Muscle of leg (tissue), 16 donors: ENCODE measurements at places on chromosomes 16 and 17.
A peak's percentile ranks its signal among the peaks of the same experiment; 100 is the strongest.

DNA sequence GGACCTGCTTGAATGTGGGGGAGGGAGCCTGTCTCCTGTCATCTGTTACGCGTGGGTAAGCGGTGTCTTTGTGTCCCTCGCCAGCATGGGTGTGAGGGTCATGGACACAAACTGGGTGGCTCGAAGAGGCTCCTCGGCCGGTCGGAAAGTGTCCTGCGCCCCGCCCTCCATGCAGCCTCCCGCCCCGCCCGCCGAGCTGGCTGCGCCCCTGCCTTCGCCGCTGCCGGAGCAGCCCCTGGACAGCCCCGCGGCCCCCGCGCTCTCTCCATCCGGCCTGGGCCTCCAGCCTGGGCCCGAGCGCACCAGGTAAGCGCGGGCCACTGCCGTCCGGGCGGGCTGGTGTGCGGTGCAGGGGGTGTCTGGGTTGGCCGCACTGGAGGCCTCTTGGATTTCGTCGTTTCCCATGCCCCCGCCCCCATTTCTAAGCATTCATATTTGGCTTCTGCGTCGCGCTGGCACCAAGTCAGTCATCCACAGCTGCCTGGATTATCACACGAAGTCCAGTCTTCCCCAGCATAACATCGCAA is 43.8 kb downstream of the ELAC2 start:
- peak; percentile 73 for DNase-seq

DNA sequence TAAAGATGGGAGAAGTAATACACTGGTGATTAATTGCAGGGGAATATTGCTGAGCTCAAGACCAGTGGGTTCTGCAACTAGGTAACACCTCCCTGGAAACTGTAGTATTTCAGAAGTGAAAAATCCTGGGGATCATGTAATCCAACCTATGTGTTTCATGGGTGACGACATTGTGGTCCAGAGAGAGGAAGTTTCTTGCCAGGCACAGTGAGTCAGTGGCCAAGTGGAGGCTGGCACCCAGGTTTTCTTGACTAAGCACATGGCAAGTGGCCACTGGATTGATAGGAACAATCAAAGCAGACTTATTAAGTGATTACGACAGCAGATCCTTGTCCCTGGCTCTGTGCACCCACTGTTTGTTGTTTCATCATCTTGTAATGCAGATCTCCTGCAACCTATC is 14.6 kb upstream of the CIITA start:
- no peak for DNase-seq

DNA sequence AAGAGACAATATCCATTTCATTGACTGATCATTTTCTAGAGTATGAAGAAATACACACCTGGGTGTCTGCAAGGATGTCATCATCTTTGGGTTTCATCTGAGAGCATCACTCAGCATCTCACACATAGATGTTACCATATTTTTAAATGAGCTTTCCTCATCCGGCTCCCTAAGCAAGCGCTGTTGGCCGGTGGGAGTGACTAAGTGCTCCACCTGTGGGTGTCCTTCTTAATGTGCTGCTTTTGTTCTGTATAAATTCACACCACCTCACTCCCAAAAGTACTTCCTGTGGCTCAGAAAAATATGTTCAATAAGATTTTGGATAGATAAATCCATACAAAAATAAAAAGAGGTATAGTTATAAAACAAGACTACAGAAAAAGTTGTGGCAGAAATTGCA is 7.4 kb downstream of the SSTR2 start:
- no peak for DNase-seq

- peak; percentile 56 for DNase-seq
Observed at GRCh38 chr16:53913920-53914319, 210.0 kb downstream of the FTO start.

- DNase-seq, result no peak
Observed at GRCh38 chr16:22093996-22094395, 1.7 kb downstream of the VWA3A start.

- no peak for DNase-seq
Observed at GRCh38 chr17:1967213-1967612, 57.9 kb downstream of the RTN4RL1 start.

- peak; percentile 97 for DNase-seq
Observed at GRCh38 chr16:85220125-85220839, 108.0 kb upstream of the CIBAR2 start.

DNA sequence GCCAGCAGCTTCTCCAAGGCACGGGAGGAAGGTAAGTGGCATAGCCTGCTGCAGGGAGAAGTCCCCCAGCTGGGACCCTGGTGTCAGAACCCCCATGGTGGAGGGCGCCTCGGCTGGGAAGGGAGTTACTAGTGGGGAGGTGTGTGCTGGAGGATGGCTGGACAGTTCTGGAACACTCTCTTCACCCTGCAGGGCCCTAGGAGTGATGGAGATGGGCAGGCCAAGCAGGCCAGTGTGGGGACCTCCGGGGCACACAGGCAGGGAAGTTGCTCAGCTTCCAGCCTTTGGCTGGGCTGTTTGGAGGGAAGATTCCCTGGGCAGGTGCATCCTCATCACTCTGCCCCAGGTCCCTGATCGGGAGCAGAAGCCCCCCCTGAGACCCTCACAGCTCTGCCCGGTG is 696 bp downstream of the C17orf99 start:
- DNase-seq, result no peak

DNA sequence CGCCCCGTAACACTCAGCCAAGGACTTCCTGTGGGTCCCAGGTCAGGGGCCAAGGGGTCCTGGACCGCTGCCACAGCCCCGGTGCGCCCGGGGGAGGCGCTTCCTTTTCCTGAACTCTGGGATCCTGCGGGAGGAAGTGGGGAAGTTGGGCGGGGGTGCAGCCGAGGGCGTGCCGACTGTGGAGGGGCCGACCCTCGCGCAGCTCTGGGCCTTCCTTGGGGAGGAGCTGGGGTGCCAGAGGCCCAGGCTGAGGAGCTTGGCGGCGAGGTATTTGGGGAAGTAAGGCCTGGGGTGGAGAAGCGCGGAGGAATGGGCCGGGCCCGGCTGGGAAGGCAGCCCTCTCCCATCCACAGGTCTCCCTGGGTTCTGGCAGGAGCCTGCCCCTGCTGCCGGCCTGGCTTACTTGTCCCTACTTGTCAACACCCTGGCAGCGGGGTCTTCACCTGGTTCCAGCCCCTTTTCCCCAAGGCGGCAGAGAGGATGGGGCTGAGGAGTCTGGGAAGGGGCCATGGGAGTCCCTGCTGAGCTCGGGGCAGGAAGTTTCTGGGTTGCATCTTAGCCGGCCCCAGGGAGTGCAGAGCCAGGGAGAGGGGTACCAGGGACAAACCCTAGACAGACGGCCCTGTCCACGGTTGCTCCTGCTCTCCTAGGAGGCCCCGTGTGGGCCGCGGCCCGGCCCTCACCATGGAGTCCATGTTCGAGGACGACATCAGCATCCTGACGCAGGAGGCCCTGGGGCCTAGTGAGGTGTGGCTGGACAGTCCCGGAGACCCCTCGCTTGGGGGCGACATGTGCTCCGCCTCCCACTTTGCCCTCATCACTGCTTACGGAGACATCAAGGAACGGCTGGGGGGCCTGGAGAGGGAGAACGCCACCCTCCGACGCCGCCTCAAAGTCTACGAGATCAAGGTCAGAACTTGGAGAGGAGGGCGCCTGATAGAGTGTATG is 1.7 kb downstream of the TBKBP1 start:
- DNase-seq, result peak; percentile 56

- no peak for DNase-seq
Observed at GRCh38 chr17:37564252-37564651, 45.0 kb downstream of the SYNRG start.

- no peak for DNase-seq
Observed at GRCh38 chr16:11245988-11246387, 10.0 kb downstream of the SOCS1 start.

DNA sequence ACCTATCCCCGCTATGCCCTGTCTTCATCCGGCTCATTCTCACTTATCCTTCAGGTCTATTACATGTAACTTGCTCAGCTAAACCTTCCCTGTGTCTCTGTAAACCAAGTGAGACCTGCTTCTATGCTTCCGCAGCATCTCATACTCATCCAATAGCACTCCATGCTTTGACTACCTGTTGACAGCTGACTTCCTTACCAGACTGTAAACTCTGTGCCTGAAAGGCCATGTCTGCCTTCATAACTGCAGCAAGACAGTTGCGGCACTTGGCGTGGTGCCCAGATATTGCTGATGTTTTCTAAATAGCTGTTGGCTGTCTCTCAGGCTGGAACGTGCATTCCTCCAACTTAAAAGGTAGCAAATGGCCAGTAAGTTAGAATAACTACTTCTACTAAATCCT is 1.8 kb upstream of the OR1E1 start:
- DNase-seq, result peak; percentile 8

- no peak for DNase-seq
Observed at GRCh38 chr17:77450742-77451244, 310.0 kb downstream of the SEC14L1 start.

DNA sequence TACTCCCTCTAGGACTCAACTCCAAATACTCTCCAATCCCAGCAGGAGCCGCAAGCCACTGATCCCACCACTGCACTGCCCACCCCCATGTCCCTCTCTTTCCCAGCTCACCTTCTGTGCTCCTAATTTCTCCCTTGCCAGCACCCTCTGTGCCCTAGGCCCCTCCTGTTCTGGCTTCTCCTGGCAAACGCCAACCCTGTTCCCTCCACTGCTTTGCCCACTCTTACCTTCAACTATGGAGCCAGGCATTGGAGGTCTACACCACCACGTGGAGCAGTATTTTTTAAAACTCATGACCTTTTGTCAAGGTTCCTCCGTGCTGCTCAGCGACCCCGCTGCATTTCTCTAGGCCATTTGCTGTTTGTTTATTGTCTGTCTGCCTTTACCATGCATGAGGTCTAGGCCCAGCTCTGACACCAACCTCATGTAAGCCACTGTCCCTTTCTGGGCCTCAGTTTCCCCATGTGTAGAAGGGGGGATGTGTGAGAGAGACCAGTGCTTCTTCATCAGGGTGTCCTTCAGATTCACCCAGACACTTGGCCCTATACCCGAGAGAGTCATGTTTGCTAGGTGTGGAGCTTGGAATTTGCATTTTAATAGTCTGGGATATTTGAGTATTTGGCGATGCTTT is 4.6 kb downstream of the CCDC102A start:
- peak; percentile 5 for DNase-seq

GRCh38 chr16:30941600-30942425 is 7.1 kb upstream of the ORAI3 start:
- peak; percentile 69 for DNase-seq

DNA sequence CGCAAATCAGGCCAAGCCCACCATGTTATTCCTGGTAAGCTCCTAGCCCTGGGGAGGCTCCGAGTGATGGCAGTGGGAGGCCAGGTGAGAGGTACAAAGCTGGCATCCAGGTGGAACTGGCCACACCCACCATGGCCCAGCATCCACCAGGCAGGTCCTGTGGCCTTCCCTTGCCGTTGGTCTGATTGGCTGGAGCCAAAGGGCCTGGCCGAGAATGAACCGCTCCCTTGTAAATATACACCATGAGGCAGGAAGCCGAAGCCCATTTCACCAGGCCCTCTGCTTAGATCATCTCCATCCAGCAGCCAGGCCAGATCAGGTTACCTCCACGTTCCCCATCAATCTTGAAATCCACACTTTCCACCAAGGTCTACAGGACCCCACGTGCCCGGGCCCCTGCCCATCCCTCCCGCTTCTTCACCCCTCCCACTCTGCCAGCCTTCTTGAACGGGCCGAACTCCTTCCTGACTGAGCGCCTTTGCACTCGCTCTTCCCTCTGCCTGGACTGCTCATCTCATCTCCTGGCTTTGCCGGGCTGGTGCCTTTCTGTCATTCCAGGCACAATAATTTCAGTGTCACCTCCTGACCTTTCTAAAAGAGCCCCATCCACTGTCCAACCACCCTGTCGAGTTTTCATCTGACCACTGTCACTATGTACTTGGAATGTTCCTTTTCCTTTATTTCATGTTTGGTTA is 5.8 kb downstream of the SOCS1 start:
- DNase-seq, result no peak
